Pulmonary artery endothelial cell (primary cell): ENCODE measurements at places on chromosomes 2 and 18. TPM values are rescaled to one million over a fixed set of nuclear protein-coding genes. Genes with fewer than 3 reads are reported as not detected.

PCARE gene
- not detected in 2 replicates for total RNA-seq

SRD5A2 gene
- total RNA-seq, result not detected in 2 replicates

ELAC1 gene
- total RNA-seq, result 5.7 and 6.5 TPM in 2 replicates

CCBE1 gene
- 1.3 and 2.4 TPM in 2 replicates for total RNA-seq

SERPINB4 gene
- not detected in 2 replicates for total RNA-seq

IL1RL2 gene
- 0.20 and 0.81 TPM in 2 replicates for total RNA-seq

C18orf54 gene
- 6.9 and 14.8 TPM in 2 replicates for total RNA-seq

DSG3 gene
- total RNA-seq, result 0.07 TPM in 2 replicates

CFAP221 gene
- total RNA-seq, result 1.1 TPM in 1 of 2 replicates, not detected in the other

CELF4 gene
- not detected in 2 replicates for total RNA-seq

TMEM198 gene
- total RNA-seq, result not detected in 2 replicates

RBM43 gene
- 4.2 and 4.3 TPM in 2 replicates for total RNA-seq

GDF7 gene
- total RNA-seq, result 11.1 and 42.0 TPM in 2 replicates

TTN gene
- 0.95 and 2.7 TPM in 2 replicates for total RNA-seq

ADD2 gene
- total RNA-seq, result 2.6 and 4.6 TPM in 2 replicates

IL36RN gene
- not detected in 2 replicates for total RNA-seq

POTEI gene
- total RNA-seq, result 0.07 TPM in 2 replicates

PRKD3 gene
- total RNA-seq, result 84.1 and 88.3 TPM in 2 replicates

CXCR4 gene
- total RNA-seq, result 30.5 and 126 TPM in 2 replicates

ACMSD gene
- total RNA-seq, result not detected in 2 replicates

ASAP2 gene
- total RNA-seq, result 44.0 and 49.9 TPM in 2 replicates

C2orf66 gene
- total RNA-seq, result 0.07 and 0.14 TPM in 2 replicates

TXNDC9 gene
- total RNA-seq, result 72.6 and 82.5 TPM in 2 replicates

TUBA4B gene
- total RNA-seq, result not detected in 2 replicates

LRRC30 gene
- not detected in 2 replicates for total RNA-seq
